ENCODE measurements at places on chromosomes 3 and 15.

DNA sequence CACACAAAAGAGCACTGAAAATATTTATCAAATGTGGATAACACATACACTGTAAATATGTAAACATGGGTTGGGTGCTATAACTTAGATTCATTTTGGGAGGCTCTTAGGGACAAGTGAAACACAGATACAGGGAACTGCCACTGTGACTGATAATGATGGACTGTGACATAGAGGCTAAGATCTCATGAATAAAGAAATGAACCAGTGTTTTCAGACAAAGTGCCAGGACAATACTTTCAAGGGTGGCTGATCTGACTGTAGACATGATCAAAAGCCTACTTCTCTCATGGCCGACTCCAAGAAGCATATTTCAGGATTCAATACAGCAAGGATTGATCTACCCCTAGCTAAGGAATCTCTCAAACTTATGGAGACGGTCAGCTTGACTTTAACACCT lies 353.8 kb downstream of the FGF12 start:
- no peak for DNase-seq

GRCh38 chr3:65093641-65094040 lies 405.8 kb upstream of the ADAMTS9 start:
- DNase-seq = no peak

GRCh38 chr3:140850210-140850955 lies 91.3 kb upstream of the SLC25A36 start:
- DNase-seq = no peak

DNA sequence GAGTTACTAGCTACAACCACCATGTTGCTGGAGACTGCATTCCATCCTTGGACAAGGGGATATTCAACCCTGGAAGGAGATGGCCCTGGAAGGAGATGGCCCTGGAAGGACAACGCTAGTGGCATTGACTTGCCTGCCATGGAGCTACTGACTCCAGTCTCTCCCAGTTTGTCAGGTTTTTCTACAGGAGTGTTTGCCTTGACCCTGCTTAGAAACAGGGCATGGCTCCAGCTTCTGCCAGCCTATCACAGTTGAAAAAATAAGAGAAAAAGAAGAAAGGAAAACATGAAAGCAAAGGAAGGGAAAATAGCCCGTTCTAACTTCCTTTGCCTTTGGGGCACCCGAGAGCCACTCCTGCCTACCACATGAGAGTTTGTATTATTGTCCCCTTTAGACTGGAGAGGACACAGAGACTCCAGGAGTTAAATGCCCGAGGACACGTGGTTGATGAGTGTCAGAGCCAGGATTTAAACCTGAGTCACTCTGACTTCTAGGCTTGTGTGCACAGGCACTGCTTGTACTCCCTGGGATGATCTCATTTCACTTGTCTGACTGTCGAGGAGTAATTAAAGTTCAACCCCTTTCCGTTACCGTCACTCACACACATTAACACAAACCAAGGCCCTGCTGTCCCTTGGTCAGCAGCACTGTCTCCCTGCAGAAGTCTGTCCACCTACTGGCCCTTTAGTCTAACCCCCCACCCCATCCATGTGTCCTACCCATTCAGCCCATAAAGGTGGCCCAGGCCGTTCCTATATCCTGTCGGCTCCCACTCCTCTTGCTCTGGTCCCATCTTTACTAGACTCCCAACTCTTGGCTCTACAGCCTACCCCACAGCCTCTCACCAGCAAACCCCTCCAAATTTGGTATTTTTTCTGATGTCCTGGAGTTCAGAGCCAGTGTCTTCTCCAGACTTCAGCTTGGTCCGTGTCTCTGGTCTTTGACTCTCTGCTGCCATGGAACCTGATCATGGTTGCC lies 46.1 kb downstream of the C2CD4A start:
- DNase-seq = no peak

- no peak for DNase-seq
These were observed 396.7 kb upstream of the PDZRN3 start for GRCh38 chr3:74021449-74021848.

- DNase-seq = no peak
These were observed 25.8 kb downstream of the TMEM43 start for GRCh38 chr3:14150491-14151230.

DNA sequence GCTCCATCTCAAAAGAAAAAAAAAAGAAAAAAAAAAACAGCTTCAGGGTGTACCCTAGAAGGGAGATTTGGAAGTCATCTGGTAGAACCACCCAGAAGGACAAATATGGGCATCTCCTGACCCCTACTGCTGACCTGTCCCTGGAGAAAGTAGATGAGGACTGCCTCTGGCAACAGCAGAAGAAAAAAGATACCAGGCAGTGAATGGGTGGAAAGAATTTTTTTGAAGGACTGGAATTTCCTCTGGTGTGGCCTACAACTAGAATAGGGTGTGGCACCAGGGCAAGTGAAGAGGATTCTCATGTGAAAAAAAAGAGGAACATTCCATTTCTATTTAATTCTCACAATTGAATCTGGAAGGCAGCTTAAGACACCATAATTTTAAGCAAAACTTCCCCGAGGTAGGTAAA lies 3.1 kb downstream of the ANXA2 start:
- DNase-seq = no peak

GRCh38 chr3:128282380-128283196 lies 129.3 kb downstream of the EEFSEC start:
- DNase-seq = no peak

- no peak for DNase-seq
These were observed 154.8 kb downstream of the ADAMTS17 start for GRCh38 chr15:100186960-100187359.

- DNase-seq = no peak
These were observed 120.4 kb upstream of the P2RY1 start for GRCh38 chr3:152714507-152714906.

- DNase-seq = no peak
These were observed 22.7 kb upstream of the KPNA4 start for GRCh38 chr3:160588023-160588422.

DNA sequence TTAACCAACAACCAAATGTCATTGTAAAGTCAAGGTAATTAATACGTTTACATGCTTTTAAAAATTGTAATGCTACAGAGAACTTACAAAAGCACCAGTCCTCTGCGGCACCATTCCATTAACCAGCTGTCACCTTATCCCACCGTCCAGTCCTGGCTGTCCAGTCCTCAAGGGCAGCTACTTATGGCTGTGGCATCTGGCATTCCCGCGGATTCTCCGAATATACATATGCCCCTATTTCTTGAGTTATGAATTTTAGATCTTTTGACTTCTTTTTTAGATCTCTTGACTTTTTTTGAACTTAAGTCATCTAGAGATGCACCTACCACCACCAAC lies 382 bp upstream of the POMGNT2 start:
- DNase-seq = no peak

- DNase-seq = no peak
These were observed 43.1 kb downstream of the COL8A1 start for GRCh38 chr3:99681512-99681911.

DNA sequence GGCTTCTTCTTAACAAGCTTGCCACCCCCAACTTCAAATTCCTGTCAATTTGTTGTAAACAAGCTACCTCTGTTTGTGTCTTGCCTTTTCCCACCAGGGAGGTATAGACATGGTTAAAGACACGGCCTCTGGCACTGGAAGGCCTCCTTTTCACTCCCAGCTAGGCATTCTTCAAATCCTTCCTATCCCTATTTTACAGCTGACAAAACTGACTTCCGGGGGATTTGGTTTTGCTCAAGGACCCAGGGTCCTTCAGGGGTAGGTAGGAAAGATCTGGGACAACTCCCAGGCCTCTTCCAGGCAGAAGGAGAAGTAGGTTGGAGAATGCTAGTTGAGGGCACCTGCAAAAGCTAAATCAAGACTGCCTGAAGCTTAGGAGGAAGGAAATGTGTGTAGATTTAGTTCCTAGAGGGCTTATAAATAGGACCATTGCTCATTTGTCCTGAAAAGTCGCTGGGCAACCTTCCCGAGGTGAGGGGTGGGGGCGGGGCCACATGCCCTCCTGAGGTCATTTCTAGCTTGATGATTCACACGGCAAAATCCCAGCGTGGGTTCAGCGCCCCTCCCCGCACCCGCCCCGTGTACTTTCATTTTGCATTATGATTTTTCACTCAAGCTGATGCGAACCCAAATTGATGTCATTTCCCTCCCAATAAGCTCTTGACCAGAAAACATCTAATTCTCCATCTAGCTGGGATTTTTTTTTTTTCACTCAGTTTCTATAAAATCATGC lies 365.5 kb downstream of the SHQ1 start:
- no peak for DNase-seq

DNA sequence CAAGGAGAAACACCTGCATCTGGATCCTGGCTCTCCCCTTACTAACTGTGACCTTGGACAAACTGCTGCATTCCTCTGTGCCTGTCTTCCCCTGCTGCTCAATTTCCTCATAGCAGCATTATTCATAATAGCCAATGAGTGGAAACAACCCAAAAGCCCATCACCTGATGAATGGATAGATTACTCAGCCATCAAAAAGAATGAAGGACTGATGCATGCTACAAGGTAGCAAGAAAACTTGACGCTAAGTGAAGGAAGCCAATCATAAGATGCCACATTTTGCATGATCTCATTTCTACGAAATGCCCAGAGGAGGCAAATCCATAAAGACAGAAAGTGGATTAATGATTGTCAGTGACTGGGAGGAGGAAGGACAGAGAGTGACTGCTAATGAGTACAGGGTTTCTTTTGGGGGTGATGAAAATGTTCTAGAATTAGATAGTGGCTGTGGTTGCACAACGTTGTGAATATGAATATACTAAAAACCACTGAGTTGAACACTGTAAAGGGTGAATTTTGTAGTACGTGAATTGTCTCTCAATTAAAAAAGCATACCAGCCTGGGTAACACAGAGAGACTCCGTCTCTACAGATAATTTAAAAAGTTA lies 11.2 kb downstream of the IGDCC4 start:
- DNase-seq = no peak

DNA sequence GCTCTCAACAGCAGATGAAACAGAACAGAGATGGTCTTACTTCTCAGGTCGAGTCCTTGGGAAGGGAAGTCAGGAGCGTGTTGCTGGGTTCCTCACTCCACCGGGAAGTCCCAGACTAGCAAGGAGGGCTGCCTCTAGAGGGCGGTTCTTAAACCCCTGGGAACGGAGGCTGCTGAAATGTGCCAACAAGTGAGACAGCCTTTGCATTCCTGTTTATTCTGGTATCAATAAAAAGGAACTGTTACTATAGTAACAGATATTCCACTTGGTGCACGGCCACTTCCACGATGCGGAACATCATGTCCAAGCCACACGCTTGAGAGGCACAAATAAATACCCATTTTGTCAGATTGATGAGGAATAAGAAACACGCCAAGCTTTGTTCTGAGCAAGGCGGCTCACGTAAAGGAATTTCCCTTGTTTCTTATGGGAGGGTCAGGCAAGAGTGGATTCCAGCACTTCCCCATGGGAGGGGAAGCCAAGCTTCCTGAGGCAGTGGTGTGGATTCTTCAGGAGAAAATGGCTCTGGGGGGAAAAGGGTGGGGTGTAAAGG lies at the start of gene FAM107A:
TSS of gene FAM107A (minus strand) at position 123 of the 553 bp plus-strand sequence. CDS start 7,531 bp downstream, outside the sequence.
- DNase-seq = no peak

DNA sequence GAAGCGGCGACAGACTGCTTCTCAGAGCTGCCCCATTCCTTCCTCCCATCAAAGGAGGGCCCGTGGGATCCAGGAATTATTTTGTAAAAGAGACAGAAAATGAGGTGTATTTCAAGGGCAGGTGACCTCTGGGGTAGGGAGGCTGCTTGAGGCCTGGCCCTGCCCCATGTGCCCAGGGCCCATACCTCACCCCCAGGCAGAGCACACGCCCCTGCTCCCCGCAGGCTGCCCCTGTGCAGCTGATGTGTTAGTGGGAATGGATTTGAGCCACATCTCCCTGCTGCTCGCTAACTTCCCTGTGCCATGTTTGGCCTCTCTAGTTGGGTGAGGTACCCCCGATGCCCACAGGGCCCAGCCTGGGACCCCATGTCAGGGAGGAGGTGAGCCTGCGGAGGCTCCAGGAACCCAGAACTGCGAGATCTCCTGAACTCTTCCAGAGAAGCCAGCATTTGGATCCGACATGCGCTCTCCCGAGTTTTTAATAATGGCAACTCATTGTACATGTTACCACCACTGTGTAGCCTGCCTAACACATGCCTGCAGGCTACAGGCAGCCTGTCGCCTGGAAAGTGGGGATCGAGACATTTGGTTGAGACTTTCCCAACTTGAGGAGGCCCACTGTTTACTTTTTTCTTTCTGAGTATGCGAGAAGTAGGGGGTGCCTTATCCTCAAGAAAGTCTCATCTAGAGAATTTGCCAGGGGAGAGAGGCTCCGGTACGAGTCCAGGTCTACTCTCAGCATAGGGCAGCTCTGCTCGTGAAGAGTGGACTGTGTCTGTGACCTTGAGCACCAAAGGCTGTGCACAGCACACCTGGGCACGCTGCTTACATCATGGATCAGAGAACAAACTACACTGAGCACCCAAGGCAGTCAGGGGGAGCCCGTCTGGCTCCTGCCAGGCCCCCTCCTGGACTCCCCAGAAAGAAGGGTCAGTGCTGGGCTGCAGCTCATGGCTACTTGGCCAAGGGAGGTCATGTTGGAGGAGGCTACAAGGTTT lies 36.1 kb downstream of the PCSK6 start:
- DNase-seq = no peak

DNA sequence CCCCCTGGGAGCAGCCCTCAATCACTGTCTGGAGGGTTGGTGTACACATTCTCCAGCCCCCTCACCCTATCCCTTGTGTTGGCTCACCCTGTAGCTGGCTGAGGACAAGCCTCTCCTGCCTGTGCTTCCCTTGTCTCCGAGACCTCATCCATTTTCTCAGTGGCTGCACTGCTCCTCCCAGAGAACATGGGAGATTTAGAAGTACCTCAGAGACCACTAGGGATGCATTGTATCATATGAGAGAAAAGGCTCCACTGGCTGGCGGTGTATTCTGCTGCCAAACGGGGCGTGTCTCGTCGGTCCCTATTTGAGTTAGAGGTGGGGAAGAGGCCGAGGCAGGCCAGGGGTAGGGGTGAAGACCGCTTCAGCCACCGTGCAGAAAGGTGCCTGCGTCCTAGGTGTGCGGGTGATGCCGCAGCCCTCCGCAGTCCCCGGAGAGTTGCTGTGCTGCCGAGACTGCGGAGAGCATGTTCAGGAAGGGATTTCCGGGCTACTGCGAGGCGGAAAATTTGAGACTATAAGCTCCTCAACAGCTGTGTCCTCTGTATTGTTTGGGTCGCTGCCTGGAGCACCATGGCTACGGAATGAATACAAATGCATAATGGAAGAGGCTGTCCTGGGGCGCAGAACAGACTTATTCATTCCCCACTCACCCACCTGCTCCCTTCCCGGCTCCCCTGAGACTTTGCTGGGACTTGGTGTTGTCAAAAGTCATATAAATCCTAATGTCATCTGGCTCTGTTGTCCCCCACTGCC lies 43.8 kb downstream of the SPSB4 start:
- peak; percentile 71 for DNase-seq

All from NCI-H345 (cell line).